Fibroblast of upper back skin (primary cell): ENCODE measurements at places on chromosomes 2 and 18.

- no peak for DNase-seq
These were observed 135.0 kb downstream of the DCDC2C start for GRCh38 chr2:3838348-3838747.

- DNase-seq = peak; percentile 84
These were observed 39.0 kb downstream of the IRS1 start for GRCh38 chr2:226760412-226761194.

DNA sequence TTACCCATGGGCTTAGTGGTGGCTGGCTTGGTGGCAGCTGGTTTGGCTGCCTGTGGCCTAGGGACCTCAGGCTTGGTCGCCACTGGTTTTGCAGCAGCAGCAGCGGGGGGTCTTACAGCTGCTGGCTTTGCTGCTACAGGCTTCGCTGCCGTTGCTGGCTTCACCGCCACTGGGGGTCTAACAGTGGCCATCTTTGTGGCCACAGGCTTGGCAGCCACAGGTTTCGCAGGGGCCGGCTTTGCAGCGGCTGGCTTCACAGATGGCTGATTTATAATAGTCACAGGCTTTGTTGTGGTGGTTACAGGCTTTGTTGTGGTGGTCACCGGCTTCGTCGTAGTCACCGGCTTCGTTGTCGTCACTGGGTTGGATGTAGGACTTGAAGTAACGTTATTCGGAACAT lies 77.8 kb downstream of the COL6A3 start:
- DNase-seq = no peak

GRCh38 chr2:170047331-170048065 lies 130.4 kb upstream of the MYO3B start:
- DNase-seq = no peak

- no peak for DNase-seq
These were observed 13.7 kb downstream of the CNGA3 start for GRCh38 chr2:98359986-98360385.

GRCh38 chr18:23053776-23054457 lies 81.4 kb upstream of the CABLES1 start:
- DNase-seq = peak; percentile 56

- no peak for DNase-seq
These were observed 723.7 kb upstream of the RAB6C start for GRCh38 chr2:129255610-129256313.

DNA sequence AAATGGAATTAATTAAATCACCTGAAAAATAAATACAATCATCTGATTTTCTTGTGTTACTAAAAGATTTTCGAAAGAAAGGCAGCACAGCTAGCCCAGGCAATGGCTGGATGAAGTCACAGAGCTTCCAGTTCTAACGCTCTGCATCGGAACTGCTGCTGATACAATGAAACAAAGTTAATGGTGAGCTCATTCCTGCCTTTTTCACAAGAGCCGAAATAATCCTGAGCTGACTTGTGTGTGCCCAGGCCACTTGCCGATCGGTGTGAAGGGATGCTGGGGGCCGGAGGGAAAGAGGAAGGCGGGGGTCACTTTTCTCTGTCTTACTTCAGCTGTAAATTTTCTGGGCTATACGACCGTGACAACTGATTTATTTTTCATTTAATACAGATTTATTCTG lies 149.5 kb downstream of the INO80D start:
- DNase-seq = no peak

GRCh38 chr2:102172745-102173144 lies 14.1 kb upstream of the IL1RL2 start:
- no peak for DNase-seq

- DNase-seq = no peak
These were observed 45.1 kb upstream of the GLI2 start for GRCh38 chr2:120690521-120690920.

DNA sequence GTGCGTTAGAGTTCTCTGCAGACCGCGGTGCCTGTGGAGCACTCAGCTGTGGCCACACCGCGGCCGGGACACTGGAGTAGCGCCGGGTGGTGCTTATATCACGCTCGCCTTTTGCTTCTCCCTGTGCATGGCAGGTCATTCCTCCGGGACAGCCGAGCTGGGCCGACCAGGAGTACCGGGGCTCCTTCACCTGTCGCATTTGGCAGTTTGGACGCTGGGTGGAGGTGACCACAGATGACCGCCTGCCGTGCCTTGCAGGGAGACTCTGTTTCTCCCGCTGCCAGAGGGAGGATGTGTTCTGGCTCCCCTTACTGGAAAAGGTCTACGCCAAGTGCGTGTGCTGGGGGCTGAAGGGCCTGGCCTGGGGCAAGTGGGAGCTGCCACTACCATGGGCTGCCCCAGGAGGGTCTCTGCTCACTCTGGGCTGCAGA lies 4.2 kb downstream of the CAPN10 start:
- no peak for DNase-seq

DNA sequence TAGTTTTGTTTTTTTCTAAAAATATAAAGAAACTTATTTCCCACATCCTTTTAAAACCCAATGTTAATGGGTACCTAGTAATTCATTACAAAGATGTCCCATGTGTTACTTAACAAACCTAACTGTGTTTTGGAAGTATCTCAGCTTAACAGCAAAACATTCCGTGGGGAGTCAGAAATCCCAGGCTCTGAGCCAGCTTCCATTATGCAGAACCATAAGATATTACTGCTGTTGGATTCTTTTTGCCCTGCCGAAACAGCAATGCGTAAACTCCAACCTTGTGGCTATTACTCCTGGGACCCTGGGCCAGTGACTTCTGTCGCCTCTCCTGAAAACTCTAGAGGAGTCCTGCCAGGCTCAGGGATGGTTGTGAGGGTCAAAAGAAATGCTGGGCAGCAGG lies 174.1 kb downstream of the UXS1 start:
- DNase-seq = peak; percentile 14

- DNase-seq = peak; percentile 52
These were observed 161.9 kb upstream of the SKOR2 start for GRCh38 chr18:47413327-47413726.

DNA sequence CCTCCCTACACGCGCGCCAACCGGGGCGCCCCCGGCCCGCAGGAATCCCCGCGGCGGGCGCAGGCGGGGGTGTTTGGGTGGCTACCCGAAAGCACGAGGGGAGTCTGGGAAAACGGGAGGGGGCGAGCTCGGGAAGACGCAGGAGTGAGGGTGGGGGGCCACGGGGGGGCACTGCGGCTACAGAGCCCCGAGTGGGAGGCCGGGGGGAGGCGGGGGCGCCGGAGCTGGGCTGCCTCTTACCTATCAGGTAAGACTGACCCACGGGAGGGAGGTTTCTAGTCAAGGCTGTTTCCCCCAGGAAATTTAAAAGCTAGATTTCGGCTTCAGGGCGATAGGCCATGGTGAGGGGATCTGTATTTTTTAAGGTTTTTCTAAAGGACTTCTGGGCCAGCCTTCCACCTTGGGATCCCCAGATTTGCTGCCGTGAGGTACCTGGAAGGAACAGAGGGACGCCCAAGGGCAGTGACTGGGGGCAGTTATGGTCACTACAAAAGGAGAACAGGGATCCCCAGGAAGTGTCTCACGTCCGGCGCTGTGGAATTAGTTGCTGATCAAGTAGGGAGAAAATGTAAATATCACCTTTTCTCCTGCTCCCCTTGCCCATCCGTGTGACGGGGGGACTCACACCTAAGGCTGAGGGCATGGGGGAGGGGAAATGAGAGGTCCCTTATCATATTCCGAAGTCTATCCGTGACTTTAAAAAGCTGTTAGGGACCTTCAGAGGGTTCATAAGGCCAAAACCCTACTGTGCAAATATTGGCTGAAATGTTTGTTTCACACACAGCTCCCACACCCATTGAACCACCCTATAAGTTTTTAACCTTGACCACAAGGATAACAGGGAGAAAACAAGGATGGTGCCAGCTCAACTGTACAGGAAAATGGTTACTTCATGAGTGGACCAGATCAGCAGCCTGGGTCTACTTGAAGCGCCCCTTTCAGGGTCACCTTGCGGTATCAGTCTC lies 638 bp upstream of the IRS1 start:
- no peak for DNase-seq

- DNase-seq = no peak
These were observed 1.8 kb upstream of the TBR1 start for GRCh38 chr2:161414042-161415033.

DNA sequence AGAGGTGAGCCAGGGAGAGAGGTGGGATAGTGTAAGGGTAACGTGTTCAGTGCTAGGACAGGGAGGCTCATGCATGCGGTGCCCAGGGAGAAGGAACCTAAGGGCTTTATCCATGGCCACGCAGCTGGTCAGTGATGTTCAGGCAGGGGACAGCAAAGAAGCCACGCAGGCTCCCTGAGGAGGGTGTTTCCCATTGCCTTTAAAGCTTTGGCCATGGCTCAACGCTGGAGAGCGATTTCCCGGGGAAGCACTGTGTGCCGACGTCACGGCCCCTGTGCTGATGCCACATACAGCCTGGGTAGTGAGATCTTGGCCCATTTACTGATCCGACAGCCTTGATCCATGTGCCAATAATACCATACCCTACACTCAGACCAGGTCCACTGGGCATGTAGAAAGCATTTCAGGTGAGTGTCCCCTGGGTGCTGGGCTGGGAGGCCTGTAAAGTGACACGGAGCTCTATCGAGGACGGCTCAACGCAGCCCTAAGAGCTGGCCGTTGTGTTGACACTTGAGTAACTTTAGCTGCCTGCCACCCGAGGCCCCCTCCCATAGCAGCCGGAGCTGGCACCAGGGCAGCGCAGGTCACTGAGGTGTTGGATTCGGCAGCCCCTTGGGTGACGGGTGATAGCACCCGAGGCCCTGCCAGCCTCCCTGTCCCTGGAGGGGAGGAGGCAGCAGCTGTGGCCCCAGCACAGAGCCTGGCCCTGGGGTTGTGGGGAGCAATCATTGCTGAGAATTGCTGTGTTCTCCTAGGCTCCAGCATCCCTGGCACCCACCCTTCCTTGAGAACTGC lies 41.4 kb downstream of the PDIA6 start:
- no peak for DNase-seq

DNA sequence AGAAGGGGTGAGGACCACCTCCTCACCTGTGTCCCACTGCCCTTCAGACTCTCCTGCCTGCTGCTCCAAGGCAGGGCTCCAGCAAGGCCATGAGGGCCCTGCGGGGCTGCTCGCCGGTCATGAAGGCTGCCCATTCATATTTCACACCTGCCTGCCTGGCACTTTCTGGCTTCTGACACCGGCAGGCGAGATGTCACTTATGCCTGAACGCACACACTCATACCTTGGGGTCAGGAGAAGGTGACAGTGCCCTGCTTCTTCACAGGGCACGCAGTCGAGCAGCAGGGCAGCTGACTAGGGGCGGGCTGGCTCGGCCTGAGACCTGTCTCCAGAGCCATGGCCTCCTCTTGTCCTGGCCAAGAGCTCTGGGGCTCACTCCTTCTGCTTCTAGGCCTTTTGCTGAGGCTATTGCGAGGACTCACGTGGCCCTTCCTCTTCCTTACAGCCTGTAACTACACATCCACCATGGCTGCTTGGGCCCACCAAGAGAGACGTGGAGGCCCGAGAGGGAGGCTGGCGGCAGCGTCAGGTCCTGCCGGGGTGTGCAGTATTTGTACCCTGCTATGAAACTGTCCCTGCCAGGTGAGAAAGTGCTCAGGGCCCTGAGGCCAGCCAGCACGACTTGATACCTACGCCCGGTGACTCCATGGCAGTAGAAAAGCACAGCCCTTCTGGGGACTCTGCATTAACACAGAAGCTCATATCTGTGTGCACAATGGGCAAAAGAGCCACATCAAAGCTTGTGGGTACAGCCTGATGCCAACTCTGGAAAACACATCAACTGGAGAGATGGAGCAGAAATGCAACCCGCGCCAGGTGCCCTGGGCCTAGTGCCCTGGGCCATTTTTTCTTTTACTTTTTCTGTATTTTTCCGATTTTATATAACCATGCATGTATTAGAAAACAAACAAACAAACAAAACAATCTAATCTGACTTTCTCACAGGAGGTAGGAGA lies 30.6 kb downstream of the HS6ST1 start:
- no peak for DNase-seq

GRCh38 chr2:119491776-119492525 lies 32.3 kb downstream of the SCTR start:
- peak; percentile 82 for DNase-seq

GRCh38 chr2:107374249-107374648 lies 452.4 kb upstream of the RGPD4 start:
- no peak for DNase-seq

- DNase-seq = no peak
These were observed 5.0 kb downstream of the SNED1 start for GRCh38 chr2:241003369-241003768.

DNA sequence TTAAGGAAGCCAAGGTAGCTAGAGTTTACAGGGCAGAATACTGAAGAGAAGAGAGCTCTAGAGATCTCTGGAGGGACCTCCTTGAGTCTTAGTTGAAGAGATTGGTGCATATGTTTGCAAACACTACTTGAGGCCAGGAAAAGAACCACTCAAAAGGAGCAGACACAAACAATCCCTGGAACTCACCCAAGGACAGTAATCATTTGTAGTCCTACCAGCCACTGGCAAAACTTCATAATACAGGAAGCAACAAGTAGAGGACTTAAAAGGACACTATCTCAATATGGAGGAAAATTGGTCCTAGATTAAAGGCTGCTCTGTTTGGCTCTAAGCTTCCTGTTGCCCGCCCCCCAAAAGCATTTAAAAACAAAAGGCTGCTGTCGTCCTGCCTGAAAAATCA lies 46.9 kb upstream of the UBXN4 start:
- DNase-seq = peak; percentile 4

- DNase-seq = no peak
These were observed 283.0 kb upstream of the FN1 start for GRCh38 chr2:215718890-215719289.

DNA sequence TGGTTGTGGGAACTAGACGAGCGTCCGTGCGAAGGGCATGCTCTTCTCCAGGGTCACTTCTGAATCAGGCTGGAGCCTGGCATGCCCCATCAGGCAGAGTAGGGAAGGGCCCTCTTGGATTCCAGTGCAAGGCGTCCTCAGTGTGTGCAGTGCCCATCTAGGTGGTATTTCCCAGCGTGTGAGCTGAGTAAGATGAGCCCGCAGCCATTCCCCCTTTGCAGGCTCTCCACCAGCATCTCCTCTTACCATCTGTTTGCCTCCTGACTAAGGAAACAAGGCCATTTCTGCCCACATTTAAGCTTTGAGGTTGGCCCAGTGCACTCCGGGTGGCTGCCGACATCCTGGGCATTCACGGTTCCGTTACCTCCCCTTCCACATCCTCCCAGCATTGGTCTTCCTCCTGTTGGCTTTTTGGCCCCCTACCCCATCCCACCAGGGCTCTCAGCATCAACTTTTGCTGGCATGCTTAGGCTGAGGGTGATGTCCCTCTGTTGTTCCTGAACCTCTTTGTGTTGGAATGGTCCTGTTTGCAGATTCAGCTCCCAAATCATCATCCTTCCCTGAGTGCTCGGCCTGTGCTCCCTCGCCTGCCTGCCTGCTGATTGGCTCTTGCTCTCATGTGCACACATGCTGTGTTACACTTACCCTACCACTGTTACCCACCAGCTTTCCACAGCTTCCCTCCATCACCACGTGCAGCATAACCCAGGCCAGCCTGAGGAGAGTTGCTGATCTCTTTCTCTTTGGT lies 11.8 kb downstream of the CEP68 start:
- no peak for DNase-seq

DNA sequence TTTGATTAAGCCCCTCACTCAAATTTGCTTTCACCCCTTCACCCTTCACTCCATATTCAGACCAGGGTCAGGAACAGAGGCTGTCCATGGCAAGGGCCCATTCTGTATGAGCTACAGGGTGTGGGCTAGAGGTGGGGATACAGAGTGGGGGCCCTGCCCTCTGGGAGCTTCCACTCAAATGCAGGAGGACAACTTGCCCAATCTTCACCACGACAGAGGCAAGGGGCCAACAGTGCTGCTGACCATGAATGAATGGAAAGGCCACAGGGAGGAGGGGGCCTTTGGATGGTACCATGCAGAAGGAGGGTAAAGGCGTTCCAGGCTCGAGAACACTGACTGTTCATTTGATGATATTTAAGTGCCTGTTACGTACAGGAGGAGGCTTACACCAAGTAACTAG lies 22.8 kb downstream of the ADRA2B start:
- DNase-seq = no peak
